ENCODE measurements at places on chromosomes 2 and 18.

- DNase-seq, result no peak
Observed at GRCh38 chr2:112831946-112832840, 4.4 kb downstream of the IL1B start.

- peak; percentile 33 for DNase-seq
Observed at GRCh38 chr18:13376841-13377351, 158.3 kb downstream of the LDLRAD4 start.

- no peak for DNase-seq
Observed at GRCh38 chr2:205644018-205644417, 38.3 kb upstream of the NRP2 start.

DNA sequence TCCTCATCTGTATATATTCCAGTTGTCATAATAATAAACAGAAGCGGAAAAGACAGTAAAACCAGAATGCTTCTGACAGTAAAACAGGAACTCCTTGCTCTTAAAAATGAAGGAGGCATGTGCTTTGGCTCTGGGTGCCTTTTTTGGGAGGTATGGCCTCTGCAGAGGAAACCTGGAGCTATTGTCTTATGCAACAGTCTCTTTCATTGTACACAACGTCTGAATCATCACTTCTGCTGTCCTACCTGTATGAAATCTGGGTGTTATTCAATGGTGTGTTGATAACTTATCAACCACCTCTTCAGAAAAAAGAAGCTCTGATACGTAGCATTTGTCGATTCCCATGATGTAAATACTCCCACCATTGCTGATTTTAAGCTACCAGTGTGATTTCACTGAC is 64.8 kb downstream of the CDCA7 start:
- DNase-seq, result no peak

DNA sequence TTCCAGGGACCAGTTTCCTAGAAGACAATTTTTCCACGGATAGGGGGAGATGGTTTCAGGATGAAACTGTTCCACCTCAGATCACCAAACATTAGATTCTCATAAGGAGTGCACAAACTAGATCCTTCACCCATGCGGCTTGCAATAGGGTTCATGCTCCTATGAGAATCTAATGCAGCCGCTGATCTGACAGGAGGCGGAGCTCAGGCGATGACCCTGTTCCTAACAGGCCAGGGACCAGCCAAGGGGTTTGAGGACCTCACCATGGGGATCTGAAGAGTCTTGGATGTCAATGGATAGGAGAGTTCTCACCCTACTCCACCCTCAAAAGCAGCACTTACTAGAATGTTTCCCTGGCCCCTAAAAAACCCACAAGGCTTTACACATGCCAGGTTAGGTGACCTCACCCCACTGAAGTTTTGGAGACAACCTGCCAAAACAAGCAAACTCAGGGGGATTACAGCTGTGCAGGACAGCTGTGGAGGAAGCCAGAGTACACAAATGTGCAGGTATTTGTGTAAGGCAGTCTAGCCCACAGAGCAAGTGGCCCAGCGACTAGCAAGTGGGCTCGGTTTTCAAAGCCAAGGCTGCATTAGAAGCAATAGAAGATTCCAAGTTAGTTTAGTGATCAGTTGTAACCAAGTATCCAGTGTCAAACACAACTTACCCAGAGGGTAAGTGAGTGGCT is 3.9 kb downstream of the EVA1A start:
- no peak for DNase-seq

GRCh38 chr2:180823546-180824141 is 156.8 kb upstream of the UBE2E3 start:
- DNase-seq, result no peak

DNA sequence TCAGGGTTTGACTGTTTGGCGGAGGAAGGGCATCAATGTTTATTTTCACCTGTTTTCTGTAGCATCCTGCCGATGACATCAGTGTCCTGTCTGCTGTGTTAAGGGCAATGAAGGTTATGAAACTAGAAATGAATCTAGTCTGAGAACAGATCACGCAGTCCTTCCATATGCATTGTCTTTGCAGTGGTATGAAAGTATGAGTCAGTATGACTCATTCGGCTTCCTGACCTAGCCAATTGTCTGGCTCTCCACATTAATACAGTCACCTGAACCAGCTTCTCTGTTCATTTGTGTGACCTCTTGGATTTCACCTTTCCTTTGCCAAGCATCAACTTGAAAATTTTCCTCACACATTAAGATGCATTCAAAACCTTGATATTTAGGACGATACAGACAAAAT is 353.8 kb downstream of the RND3 start:
- no peak for DNase-seq

GRCh38 chr2:235073868-235074413 is 122.1 kb downstream of the SH3BP4 start:
- no peak for DNase-seq

- DNase-seq, result no peak
Observed at GRCh38 chr2:134392442-134393074, 138.7 kb downstream of the MGAT5 start.

GRCh38 chr2:49005261-49005660 is 149.1 kb downstream of the FSHR start:
- no peak for DNase-seq

- no peak for DNase-seq
Observed at GRCh38 chr18:46264255-46264654, 160.1 kb downstream of the HAUS1 start.

DNA sequence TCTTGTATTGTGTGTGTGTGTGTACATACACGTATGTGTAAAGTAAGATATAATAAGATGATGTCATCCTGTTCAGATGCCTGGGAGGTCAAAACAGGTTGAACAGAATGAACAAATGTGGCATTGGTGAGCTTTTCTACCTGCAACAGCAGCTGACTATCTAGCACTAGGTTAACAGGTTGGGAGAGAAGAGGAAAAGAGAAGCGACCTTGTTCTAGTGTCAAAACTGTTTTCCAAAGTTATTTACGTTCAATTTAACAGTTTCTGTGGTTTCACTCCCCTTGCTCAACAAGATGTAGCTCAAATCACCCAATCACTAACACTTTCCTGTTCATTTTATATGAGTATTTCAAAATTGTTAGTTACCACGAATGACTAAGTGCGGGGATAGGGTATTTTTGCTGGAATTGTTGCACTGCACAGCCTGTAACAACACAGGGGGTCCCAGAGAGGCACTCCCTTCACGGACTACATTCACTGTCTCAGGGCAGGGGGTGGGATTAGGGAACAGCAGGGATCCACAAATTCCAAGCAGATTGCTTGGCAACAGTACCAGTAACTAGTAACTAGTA is 67.5 kb upstream of the DTNB start:
- DNase-seq, result no peak

- DNase-seq, result no peak
Observed at GRCh38 chr2:27737676-27738348, 33.7 kb upstream of the MRPL33 start.

DNA sequence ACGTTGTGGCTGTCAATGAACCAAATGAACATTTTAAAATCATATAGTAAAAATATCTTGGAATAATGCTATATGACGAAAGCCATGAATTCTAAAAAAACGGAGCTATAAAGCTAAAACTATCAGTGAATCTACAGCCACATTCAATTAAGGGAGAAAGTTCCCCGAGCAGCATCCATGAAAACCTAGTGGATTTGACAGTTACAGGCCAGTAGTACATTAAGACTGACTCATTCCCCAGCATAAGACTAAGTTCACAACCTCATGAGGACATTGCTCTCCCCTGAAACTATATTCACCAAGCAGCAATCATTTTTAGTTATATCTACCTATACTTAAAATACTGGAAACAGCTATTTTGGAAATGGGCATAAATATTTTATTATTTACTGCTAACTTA is 36.6 kb downstream of the KIDINS220 start:
- no peak for DNase-seq

DNA sequence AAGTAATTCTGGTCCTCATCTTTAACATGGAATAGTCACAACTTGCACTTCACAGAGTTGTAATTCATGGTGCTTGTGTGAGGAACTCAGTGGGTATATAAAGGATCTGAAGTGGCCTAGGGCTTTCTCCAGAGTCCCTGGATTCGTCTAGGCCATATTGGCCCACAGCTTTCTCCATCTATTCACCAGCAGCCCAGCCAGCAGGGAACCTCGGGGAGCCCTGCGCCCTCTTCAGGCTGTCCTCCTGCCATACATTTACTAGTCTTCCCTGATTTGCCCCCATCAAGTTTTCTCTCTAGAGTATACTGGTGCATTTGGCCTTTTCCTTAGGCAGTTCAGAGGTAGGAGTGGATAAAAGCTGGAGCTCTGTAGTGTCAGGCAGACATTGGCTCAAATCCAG is 278.3 kb downstream of the MYCN start:
- DNase-seq, result no peak

GRCh38 chr2:191417746-191418145 is 172.5 kb downstream of the MYO1B start:
- DNase-seq, result no peak

GRCh38 chr2:96470636-96471035 is 34.5 kb downstream of the NEURL3 start:
- no peak for DNase-seq

GRCh38 chr2:445896-446295 is 158.0 kb upstream of the ALKAL2 start:
- DNase-seq, result no peak

DNA sequence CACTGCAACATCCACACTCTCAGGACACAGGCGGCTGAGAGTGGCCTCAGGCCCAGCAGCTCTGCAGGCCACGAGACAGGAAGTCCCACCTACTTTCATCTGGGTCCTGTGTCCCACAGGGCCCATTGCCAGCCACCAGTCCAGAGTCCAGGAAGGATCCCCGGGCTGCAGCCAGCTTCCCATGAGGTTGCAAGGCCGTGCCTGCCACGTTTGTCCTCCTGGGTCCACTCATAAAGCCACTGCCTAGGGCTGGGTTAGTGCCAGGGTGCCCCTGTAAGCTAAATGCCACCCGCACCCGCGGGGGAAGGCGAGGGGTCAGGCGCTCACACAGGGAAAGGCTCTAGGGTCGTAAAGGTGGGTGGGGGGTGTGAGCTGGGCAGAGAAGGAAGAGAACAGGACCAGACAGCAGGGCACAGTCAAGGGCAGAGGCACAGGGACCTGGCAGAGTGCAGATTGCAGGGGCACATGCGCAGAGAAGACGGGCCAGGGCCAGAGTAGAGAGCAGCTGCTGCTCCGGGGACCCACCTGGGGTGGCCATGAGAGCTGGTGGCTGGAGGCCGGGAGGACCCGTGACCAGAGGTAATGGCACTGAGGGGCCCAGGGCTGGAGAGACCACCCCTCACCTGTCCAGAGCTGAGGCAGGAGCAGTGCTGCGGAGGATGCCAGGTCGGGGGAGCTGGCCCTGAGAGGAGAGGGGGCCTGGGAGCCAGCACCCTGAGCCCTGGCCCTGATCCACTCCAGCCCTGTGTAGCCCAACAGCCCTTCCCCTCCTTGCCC is 8.0 kb downstream of the AGXT start:
- DNase-seq, result no peak

GRCh38 chr2:222862106-222862908 is 1.5 kb downstream of the ACSL3 start:
- DNase-seq, result no peak

DNA sequence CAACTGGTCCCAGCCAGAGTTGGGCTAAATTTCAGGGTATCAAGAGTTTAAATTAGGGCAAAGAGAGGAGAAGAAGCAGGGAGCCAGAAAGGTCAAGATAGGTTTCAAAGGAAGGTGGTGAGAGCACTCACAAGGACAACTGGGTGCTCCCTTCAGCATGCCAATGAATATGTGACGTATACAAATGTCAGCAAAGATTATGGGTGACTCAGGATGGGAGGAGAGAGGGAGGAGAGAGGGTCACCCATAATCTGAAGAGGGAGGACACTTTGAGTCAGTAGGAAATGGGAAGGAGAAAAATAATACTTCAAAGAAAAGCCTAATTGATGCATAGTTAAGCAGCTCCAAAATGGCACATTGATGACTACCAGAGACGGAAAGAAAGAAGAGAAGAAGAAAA is 53.1 kb upstream of the ABCA12 start:
- no peak for DNase-seq

- DNase-seq, result no peak
Observed at GRCh38 chr2:9657731-9658130, 26.9 kb upstream of the YWHAQ start.

GRCh38 chr2:55620123-55620779 is 2.8 kb upstream of the PPP4R3B start:
- DNase-seq, result no peak

GRCh38 chr2:209476367-209477208 is 52.7 kb downstream of the MAP2 start:
- DNase-seq, result no peak

GRCh38 chr2:181742922-181743722 is 62.8 kb upstream of the NEUROD1 start:
- DNase-seq, result no peak

DNA sequence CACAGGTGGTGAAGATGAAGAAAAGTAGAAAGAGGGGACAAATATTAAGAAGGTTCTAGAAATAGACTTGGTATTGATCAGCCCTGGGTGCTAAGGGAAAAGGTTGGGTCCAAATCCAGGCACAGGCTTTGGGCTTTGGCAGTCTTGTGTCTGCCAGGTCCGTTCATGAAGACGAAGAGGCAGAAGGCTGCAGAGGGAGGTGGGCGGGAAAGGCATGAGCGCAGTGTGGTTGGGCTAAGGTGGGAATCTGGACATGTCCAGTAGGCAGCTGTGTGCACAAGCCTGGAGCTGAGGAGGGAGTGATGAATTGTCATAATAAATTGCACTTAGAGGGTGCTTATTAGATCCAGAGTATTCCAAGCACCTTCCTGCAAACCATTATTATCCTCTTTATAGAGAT is 105.7 kb upstream of the TEX51 start:
- DNase-seq, result no peak

- no peak for DNase-seq
Observed at GRCh38 chr2:72562451-72563153, 263.2 kb downstream of the EXOC6B start.

GRCh38 chr2:8413589-8414135 is 268.2 kb upstream of the ID2 start:
- DNase-seq, result no peak

DNA sequence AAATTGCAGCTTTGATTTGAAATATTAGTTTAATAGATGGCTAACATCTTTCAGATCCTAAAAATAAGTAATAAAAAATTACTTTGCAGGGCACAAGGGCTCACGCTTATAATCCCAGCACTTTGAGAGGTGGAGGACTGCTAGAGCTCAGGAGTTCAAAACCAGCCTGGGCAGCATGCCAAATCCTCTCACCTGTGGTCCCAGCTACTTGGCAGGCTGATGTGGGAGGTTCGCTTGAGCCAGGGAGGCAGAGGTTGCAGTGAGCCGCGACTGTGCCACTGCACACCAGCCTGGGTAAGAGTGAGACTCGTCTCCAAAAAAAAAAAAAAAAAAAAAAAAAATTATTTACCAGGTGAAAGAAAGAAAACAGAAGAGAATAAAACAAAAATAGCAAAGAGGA is 449.8 kb downstream of the NRXN1 start:
- no peak for DNase-seq

DNA sequence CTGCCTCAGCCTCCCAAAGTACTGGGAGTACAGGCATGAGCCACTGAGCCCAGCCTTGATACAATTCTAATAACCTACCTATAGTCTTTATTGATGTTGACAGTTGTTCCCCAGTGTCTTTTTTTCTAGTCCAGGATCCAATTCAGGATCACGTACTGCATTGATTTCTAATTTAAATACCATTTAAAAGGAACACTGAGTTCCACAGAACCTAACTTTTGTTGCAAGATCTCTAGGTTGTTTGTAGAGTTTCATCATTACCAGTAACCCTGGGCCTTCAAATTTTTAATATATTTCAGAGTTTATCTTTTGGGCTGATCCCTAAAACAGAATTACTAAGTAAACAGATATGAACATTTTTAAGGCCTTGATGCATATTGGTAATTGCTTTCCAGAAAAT is 21.1 kb upstream of the TMBIM1 start:
- DNase-seq, result no peak

GRCh38 chr2:203808046-203808750 is 59.4 kb upstream of the CTLA4 start:
- DNase-seq, result no peak
